ENCODE measurements at places on chromosomes 7 and 10.

DNA sequence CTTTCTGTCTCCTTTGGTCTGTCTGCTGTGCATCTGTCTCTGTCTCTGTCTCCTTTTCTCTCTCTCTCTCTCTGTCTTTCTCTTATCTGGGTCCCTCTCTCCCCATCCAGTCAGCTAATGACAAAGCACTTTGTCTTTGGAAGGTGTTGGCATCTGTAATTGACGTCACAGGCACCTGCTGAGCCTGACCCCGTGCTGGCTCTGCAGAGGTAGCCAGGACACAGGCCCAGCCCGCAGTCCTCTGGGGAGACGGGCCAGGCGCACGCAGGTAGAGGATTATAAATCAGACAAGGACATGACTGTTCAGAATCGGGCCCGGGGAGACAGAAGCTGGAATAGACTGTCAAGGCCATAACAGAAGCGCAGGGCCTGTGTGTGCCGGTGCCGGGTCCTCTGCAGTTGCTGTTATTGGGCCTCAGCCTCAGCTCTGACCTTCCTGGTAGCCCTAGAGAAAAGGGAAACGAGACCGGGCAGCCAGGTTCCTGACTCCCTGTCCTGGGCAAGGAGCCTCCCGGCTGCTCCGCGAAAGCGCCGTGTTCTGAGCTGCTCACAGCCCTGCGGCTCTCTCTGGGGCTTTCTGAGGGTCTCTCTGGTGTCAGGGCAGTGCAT, 10.7 kb upstream of the PSMG3 start:
- DNase-seq = no peak

- no peak for DNase-seq
These were observed 74.8 kb downstream of the ZRANB1 start for GRCh38 chr10:125016611-125017202.

- no peak for DNase-seq
These were observed 1.4 kb downstream of the GCK start for GRCh38 chr7:44187636-44188416.

GRCh38 chr7:5695727-5696345, 85.6 kb downstream of the RNF216 start:
- DNase-seq = no peak

Data from naive thymus-derived CD8-positive, alpha-beta T cell (primary cell).